NCI-H2029 (cell line): ENCODE measurements at places on chromosomes 3 and 15.

GRCh38 chr3:14513566-14514322 is 26.4 kb downstream of the GRIP2 start:
- no peak for DNase-seq

- DNase-seq = no peak
These were observed 91.5 kb upstream of the TBC1D5 start for GRCh38 chr3:17833786-17834559.

DNA sequence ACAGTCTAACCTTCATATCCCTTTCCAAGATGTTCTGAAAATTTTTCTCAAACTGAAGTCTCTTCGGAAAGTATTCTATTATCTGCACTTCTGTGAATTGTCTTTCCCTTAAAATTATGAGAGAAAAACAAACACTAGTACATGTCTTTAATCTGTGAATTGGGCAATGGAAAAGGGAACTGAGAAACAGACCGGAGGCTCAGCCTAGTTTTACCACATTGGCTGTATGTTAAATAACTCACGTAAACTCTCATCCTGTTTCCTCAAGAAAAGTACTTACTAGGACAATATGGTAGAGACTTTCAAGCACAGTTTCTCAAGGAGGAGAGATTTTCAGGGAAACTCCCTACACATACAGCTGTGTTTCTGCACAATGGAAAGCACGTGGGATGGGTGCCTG is 982.2 kb upstream of the SEMA6D start:
- no peak for DNase-seq

DNA sequence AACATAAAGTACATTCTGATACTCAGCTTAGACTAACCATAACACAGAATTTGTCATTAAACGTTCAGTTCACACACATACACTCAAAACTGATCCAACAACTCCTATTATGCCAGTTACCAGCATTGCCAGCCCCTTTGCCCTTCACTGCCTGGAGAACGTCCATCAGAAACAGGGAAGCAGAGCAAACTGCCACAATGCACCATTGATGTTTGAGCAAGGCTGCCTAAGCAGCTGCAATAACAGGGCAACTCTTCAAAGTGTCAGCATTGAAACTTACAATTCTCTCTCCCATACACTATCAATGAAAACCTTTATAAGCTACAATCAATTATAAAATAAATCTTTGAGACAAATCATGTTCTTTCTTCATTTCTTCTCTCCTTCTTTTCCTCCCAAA is 85.1 kb downstream of the ZBTB20 start:
- peak; percentile 32 for DNase-seq
